ENCODE measurements at places on chromosomes 2 and 18.

GRCh38 chr2:183532514-183532913, 408.3 kb downstream of the NUP35 start:
- DNase-seq = no peak

- DNase-seq = no peak
These were observed 117.9 kb downstream of the CSRNP3 start for GRCh38 chr2:165587335-165587938.

DNA sequence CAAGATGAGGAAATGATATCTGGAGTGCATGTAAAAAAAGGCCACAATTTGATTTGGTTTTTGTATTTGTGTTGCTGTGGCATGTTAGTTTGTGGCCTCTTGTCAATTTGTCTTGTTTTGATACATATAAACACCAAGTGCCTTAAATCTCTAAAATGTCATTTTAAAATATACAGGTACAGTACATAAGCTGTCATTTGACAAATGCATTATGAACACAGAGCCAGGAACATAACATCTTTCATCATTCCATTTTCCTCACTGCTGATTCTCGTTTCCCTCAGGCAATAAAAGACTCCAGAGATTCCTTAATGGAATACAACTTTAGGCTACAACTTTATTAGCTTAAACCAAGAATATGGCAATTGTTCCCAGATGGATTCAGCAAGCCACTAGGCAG, 217.5 kb downstream of the ZNF804A start:
- DNase-seq = no peak

- no peak for DNase-seq
These were observed 90.5 kb downstream of the NXPH2 start for GRCh38 chr2:138689705-138690104.

DNA sequence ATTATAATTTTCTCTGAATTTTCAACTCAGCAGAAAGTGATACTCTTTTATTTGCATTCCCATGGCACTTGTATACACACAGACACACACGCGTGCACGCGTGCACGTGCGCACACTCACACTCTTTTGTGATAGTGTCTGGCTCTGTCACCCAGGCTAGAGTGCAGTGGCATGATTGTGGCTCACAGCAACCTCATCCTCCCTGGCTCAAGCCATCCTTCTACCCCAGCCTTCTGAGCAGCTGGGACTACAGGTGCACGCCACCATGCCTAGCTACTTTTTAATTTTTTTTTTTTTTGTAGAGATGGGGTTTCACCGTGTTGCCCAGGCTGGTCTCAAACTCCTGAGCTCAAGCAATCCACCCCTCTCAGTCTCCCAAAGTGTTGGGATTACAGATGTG, 123.2 kb downstream of the MC4R start:
- no peak for DNase-seq

DNA sequence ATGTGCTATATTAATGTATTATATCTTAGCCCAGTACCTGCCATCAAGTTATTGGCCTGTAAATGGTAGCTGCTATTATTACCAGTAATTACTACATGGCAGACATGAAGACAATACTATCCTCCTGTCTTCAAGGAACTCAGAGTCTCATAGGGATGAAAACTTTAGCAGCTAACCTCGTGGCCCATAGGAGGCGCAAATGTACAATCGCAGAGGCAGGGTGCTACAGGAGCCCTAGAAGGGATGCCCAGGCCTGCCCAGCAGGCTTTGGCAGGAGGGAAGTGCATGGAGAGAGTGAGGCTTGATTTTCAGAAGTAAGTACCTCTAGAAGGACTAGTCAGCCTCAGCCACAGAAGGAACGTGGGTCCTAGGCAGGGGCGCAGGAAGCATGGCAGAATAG, 44.7 kb upstream of the KIDINS220 start:
- DNase-seq = no peak

GRCh38 chr2:127080226-127080937, 26.6 kb downstream of the BIN1 start:
- DNase-seq = peak; percentile 34
